ENCODE measurements at places on chromosomes 5 and 9. TPM values are rescaled to one million over a fixed set of nuclear protein-coding genes. Genes with fewer than 3 reads are reported as not detected.

GRCh38 chr5:143128412-143129071 lies 274.9 kb downstream of the NR3C1 start:
- no peaks in the 10 kb centered on the region for H3K27me3 ChIP-seq
- peaks cover 91% of the 10 kb centered on the region for H3K4me1 ChIP-seq
- DNase-seq = no peak
- H3K4me3 ChIP-seq = peak overlapping the region; percentile 4
- peak overlapping the region; percentile 61 for H3K27ac ChIP-seq
- H3K36me3 ChIP-seq = no peaks in the 10 kb centered on the region

- peaks cover 21% of the 10 kb centered on the region for H3K4me1 ChIP-seq
- H3K27me3 ChIP-seq = no peaks in the 10 kb centered on the region
- H3K27ac ChIP-seq = no peak overlapping the region
- peaks cover 33% of the 10 kb centered on the region for H3K36me3 ChIP-seq
Measured at GRCh38 chr9:83285445-83286225, 222.7 kb upstream of the RASEF start.

GRCh38 chr9:69276775-69277174 lies 48.2 kb upstream of the ENTREP1 start:
- H3K27ac ChIP-seq = peak overlapping the region; percentile 60
- no peak for DNase-seq
- H3K36me3 ChIP-seq = no peaks in the 10 kb centered on the region

DNA sequence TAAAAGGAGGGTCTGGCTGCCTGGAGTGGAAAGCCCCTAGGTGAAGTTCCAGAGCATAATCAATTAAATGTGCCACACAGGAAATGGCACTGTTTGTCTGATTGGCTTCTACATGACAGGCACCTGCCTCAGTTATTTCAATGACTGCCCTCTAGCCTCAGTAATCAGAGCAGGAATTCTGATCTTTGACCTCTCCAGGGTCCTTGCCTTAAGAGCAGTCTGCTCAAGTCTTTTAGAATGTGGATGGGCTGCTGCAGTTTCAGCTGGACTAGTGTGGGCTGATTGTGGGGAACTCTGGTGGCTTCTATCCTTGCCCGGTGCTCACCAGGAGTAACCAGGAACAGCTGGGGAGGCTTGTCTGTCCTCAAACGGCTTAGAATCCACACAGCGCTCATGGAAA lies 98.9 kb downstream of the LIX1 start:
- no peak overlapping the region for H3K27ac ChIP-seq
- H3K4me1 ChIP-seq = peaks cover 9% of the 10 kb centered on the region
- H3K4me3 ChIP-seq = no peak overlapping the region
- DNase-seq = no peak
- no peaks in the 10 kb centered on the region for H3K27me3 ChIP-seq

GRCh38 chr9:99357575-99357974 lies 135.5 kb downstream of the SEC61B start:
- peaks cover 39% of the 10 kb centered on the region for H3K4me1 ChIP-seq
- H3K27ac ChIP-seq = peak overlapping the region; percentile 86
- H3K27me3 ChIP-seq = peaks cover 6% of the 10 kb centered on the region
- no peak overlapping the region for H3K4me3 ChIP-seq
- H3K36me3 ChIP-seq = no peaks in the 10 kb centered on the region

GRCh38 chr9:79384501-79384900 lies 187.3 kb upstream of the TLE4 start:
- H3K27me3 ChIP-seq = no peaks in the 10 kb centered on the region
- no peak for DNase-seq
- no peak overlapping the region for H3K27ac ChIP-seq
- no peaks in the 10 kb centered on the region for H3K36me3 ChIP-seq
- no peaks in the 10 kb centered on the region for H3K4me1 ChIP-seq

DNA sequence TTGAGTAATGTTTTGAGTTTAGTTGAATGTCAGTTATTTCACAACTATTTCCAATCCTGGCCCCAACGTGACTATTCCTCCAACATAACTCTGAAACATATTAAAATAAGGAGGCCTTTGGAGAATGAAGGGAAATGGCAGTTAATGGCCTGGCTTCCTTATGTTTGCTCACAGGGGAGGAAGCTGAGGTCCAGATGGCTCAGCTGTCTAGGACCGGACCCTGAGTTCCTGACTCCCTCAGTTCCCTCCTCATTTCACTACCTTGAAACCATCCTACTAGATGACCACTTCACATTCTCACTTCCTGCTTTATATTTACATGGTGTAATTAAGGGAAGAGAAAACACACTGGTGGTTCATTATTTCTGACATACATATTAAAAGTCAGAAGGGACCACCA lies 6.6 kb downstream of the OTULINL start:
- no peak overlapping the region for H3K4me3 ChIP-seq
- DNase-seq = no peak
- H3K27ac ChIP-seq = peak overlapping the region; percentile 16
- H3K36me3 ChIP-seq = no peaks in the 10 kb centered on the region

GRCh38 chr9:13534006-13534405 lies 254.5 kb upstream of the MPDZ start:
- H3K4me1 ChIP-seq = peaks cover 17% of the 10 kb centered on the region
- no peaks in the 10 kb centered on the region for H3K36me3 ChIP-seq
- H3K4me3 ChIP-seq = no peak overlapping the region
- H3K27ac ChIP-seq = no peak overlapping the region
- no peak for DNase-seq
- no peaks in the 10 kb centered on the region for H3K27me3 ChIP-seq

- no peaks in the 10 kb centered on the region for H3K27me3 ChIP-seq
- peaks cover 37% of the 10 kb centered on the region for H3K4me1 ChIP-seq
- H3K36me3 ChIP-seq = no peaks in the 10 kb centered on the region
Measured at GRCh38 chr5:91110686-91111085, 272.4 kb downstream of the ARRDC3 start.

- no peak overlapping the region for H3K4me3 ChIP-seq
- H3K27ac ChIP-seq = peak overlapping the region; percentile 48
- peaks cover 8% of the 10 kb centered on the region for H3K4me1 ChIP-seq
- DNase-seq = no peak
- H3K27me3 ChIP-seq = no peaks in the 10 kb centered on the region
Measured at GRCh38 chr5:82446809-82447208, 168.7 kb upstream of the RPS23 start.

GRCh38 chr9:8660383-8660782 lies 860.8 kb upstream of the DMAC1 start:
- peak; percentile 62 for DNase-seq
- no peak overlapping the region for H3K4me3 ChIP-seq
- H3K27me3 ChIP-seq = no peaks in the 10 kb centered on the region
- no peaks in the 10 kb centered on the region for H3K36me3 ChIP-seq

DNA sequence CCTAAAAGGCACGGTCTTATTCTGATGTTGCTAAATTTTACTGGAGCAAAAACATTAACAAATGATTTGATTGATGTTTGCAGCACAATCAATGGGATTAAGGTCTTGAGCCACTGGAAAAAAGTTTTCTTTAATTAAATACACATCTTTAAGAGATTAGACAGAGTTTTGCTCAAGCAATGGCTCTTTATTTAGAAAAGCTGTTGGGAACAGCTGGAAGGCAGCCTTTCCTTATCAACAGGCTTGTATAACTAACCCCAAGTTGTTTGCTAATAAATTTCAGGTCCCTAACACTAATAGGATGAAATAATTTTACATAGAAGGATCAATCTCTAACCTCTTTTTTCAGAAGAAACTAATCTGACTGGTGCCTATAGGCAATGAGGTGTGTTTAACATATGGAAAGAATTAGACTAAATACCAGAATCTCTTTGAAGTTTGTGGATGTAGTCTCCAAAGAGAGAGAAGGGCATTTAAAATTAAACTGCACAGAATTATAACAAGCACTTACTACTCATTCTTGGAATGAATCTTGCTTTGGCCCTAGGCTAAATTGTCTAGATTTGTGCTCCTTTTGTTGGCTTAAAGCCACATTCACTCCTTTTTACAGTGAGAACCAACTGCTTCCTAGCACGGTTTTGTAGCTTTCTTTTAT lies 67.3 kb upstream of the TNFAIP8 start:
- no peak overlapping the region for H3K27ac ChIP-seq
- peaks cover 58% of the 10 kb centered on the region for H3K4me1 ChIP-seq
- H3K36me3 ChIP-seq = no peaks in the 10 kb centered on the region
- DNase-seq = no peak
- no peaks in the 10 kb centered on the region for H3K27me3 ChIP-seq

DNA sequence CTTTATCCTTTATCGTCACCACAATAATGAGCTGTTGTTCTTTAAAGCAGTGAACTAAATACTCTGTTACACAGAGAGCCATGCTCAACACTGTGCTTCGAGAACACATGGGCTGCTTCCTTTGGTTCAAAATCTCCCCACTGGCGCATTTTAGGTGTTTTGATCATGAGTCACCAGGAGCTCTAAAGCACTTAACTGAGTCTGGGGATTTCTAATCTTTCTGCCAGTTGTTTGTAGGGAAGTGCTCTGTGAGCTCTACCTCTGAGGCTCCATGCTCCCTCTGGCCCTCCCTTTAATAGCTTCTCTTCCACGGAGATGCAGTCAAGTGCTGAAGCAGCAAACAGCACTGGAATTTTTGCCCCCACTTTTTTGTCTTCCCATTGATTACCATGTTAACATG lies 17.0 kb downstream of the ERAP2 start:
- no peak overlapping the region for H3K27ac ChIP-seq
- H3K4me3 ChIP-seq = no peak overlapping the region
- no peaks in the 10 kb centered on the region for H3K4me1 ChIP-seq
- DNase-seq = no peak
- no peaks in the 10 kb centered on the region for H3K27me3 ChIP-seq
- peaks cover 57% of the 10 kb centered on the region for H3K36me3 ChIP-seq

GRCh38 chr5:170361116-170361515 lies 28.1 kb downstream of the KCNMB1 start:
- peak overlapping the region; percentile 75 for H3K27ac ChIP-seq
- H3K4me3 ChIP-seq = no peak overlapping the region
- H3K27me3 ChIP-seq = peaks cover 11% of the 10 kb centered on the region
- no peak for DNase-seq
- no peaks in the 10 kb centered on the region for H3K36me3 ChIP-seq
- peaks cover 53% of the 10 kb centered on the region for H3K4me1 ChIP-seq

GRCh38 chr5:163914910-163915309 lies 409.5 kb downstream of the MAT2B start:
- H3K27ac ChIP-seq = no peak overlapping the region
- H3K27me3 ChIP-seq = no peaks in the 10 kb centered on the region
- no peaks in the 10 kb centered on the region for H3K36me3 ChIP-seq
- no peaks in the 10 kb centered on the region for H3K4me1 ChIP-seq
- no peak overlapping the region for H3K4me3 ChIP-seq

DNA sequence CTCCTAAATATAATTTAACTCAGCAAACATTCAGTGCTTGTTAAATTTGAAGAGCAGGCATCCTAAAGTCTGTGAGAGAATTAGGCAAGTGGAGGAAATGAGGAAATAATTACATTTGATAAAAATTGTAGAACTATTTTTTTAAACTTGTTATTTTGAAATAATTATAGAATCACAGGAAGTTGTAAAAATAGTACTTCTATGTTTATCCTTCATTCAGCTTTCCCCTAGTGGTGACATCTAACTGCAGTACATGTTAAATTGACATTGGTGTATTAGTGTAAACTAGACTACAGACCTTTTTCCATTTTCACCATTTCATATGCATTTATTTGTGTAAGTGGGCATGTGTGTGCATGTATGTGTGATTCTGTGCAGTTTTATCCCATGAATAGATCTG lies 51.6 kb downstream of the F2RL2 start:
- no peak for DNase-seq
- H3K36me3 ChIP-seq = no peaks in the 10 kb centered on the region
- no peak overlapping the region for H3K4me3 ChIP-seq
- H3K27ac ChIP-seq = no peak overlapping the region
- H3K27me3 ChIP-seq = no peaks in the 10 kb centered on the region

- H3K27me3 ChIP-seq = peaks cover 33% of the 10 kb centered on the region
- no peak overlapping the region for H3K4me3 ChIP-seq
- H3K4me1 ChIP-seq = no peaks in the 10 kb centered on the region
- no peak for DNase-seq
- H3K27ac ChIP-seq = no peak overlapping the region
Measured at GRCh38 chr5:133220851-133221674, 169.2 kb downstream of the HSPA4 start.

GRCh38 chr9:106639873-106640568 lies 222.9 kb upstream of the ZNF462 start:
- DNase-seq = no peak
- no peaks in the 10 kb centered on the region for H3K36me3 ChIP-seq
- H3K4me3 ChIP-seq = no peak overlapping the region
- no peak overlapping the region for H3K27ac ChIP-seq
- H3K27me3 ChIP-seq = no peaks in the 10 kb centered on the region
- no peaks in the 10 kb centered on the region for H3K4me1 ChIP-seq

DNA sequence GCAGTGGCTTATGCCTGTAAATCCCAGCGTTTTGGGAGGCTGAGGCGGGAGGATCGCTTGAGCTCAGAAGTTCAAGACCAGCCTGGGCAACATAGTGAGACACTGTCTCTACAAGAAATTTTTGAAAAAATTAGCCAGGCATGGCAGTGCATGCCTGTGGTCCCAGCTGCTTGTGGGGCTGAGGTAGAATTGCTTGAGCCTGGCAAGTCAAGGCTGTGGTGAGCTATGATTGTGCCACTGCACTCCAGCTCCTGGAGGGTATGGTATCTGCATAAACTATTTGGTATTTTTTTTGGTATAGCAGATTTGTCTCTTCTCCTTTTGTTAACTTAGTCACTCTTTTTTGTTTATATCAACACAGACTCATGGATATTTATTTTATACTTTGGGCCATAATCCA lies 61.5 kb upstream of the TEX48 start:
- DNase-seq = no peak
- no peaks in the 10 kb centered on the region for H3K36me3 ChIP-seq
- no peak overlapping the region for H3K27ac ChIP-seq
- no peak overlapping the region for H3K4me3 ChIP-seq

DNA sequence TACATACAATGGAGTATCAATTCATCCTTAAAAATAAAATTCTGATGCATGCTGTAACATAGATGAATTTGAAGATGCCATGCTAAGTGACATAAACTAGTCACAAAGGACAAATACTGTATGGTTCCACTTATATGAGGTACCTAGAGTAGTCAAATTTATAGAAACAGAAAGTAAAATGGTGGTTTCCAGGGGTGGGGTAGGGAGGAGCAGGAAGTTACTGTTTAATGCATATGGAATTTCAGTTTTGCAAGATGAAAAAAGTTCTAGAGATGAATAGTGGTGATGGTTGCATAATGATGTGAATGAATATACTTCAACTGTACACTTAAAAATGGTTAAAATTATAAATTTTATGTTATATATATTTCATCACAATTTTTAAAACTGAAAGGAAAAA lies 57.3 kb upstream of the FNIP1 start:
- no peak overlapping the region for H3K27ac ChIP-seq
- H3K27me3 ChIP-seq = no peaks in the 10 kb centered on the region
- no peak overlapping the region for H3K4me3 ChIP-seq
- no peaks in the 10 kb centered on the region for H3K4me1 ChIP-seq
- no peak for DNase-seq

- peaks cover 77% of the 10 kb centered on the region for H3K27me3 ChIP-seq
- H3K4me1 ChIP-seq = no peaks in the 10 kb centered on the region
- no peaks in the 10 kb centered on the region for H3K36me3 ChIP-seq
- H3K27ac ChIP-seq = no peak overlapping the region
- no peak for DNase-seq
- no peak overlapping the region for H3K4me3 ChIP-seq
Measured at GRCh38 chr9:135790850-135791249, 88.9 kb downstream of the KCNT1 start.

GRCh38 chr5:3288325-3288724 lies 307.3 kb upstream of the IRX1 start:
- H3K36me3 ChIP-seq = no peaks in the 10 kb centered on the region
- DNase-seq = no peak

Gene SPATA31C1
- total RNA-seq = not detected

Gene PCA3
- total RNA-seq = not detected

Gene GALNT12
- total RNA-seq = 0.55 TPM

Gene SPATA31D4
- total RNA-seq = not detected

Gene GRXCR2
- total RNA-seq = 1.1 TPM

Gene CHD1
- total RNA-seq = 11.6 TPM

Gene LEAP2
- total RNA-seq = 1.9 TPM

Gene ANKH
- total RNA-seq = 227 TPM

Gene MARVELD2
- 0.96 TPM for total RNA-seq

Gene NME5
- total RNA-seq = 4.7 TPM

Gene TXNDC8
- total RNA-seq = not detected

Gene MYMK
- not detected for total RNA-seq

Data from left ventricle myocardium inferior (tissue), 1 donor.